Kidney tubule cell (primary cell): ENCODE measurements at places on chromosomes 1 and 21.
A peak's percentile ranks its signal among the peaks of the same experiment; 100 is the strongest.

DNA sequence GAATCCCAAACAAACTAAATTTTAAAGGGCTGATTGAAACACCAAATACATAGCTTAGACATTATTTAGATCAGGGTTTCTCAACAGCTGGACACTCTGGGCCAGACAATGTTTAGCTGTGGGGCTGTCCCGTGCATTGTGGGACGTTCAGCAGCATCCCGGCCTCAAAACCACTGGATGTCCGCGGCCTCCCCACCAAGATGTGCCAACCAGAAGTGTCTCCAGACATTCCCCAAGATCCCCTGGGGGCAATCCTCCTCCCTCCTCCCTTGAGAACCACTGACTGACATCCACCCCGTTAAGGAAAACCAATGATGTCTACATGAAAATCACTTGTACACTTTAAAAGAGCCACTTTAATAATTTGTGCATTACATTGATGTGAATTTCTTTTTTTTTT is 38.4 kb downstream of the CLSTN1 start:
- DNase-seq, result no peak

GRCh38 chr21:37405629-37406028 is 39.1 kb downstream of the DYRK1A start:
- no peak for DNase-seq

- DNase-seq, result no peak
Measured at GRCh38 chr21:45631540-45631939, 12.0 kb upstream of the PCBP3 start.

GRCh38 chr1:48807554-48808260 is 31.0 kb upstream of the BEND5 start:
- no peak for DNase-seq

GRCh38 chr1:243982447-243983018 is 68.5 kb upstream of the ZBTB18 start:
- no peak for DNase-seq

DNA sequence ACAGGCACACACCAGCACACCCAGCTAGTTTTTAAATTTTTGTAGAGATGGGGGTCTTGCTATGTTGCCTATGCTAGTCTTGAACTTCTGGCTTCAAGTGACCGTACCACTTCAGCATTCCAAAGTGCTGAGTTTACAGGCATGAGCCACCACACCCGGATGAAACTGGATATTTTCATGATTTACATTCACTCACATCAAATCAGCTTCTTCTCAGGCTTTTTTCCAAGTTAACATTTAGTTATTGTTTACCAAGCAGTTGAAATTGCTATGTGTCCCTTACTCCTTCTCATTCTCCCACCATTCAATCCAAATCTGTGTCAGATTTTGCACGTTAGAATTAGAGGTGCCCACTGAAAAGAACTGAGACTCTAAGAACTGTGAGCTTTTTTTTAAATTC is 18.4 kb downstream of the RIT1 start:
- peak; percentile 85 for DNase-seq
